Fibroblast of skin of left biceps (primary cell): ENCODE measurements at places on chromosomes 2 and 18.

DNA sequence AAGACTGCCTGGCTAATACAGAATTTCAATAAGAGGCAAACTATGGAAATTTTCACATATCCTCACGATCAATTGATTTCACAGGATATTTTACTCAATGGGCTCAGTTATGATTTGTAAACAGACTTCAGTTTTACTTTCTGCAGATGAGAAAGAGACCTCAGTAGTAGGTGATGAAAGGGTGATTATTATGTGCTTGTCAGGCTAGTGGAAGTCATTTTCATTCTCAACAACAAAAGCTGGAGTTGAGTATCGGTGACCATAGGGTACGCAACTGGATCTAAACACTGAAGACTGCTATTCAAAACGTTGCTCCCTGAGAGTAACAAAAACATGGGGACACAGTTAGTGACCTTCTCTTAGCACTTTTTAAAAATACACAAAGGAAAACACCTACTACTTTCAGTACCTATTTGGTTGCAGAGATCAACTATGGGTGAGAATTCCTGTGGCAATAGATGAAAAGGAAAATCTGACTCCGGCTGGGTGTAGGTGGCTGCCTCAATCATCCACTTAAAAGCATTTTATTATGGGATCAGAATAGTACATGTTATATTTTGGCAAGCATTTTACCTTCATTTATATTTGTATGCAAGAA, 126.2 kb upstream of the VRK2 start:
- DNase-seq: no peak

- no peak for DNase-seq
Measured at GRCh38 chr2:6401301-6401700, 464.4 kb downstream of the CMPK2 start.

GRCh38 chr18:37429791-37430190, 135.8 kb downstream of the CELF4 start:
- DNase-seq: no peak

DNA sequence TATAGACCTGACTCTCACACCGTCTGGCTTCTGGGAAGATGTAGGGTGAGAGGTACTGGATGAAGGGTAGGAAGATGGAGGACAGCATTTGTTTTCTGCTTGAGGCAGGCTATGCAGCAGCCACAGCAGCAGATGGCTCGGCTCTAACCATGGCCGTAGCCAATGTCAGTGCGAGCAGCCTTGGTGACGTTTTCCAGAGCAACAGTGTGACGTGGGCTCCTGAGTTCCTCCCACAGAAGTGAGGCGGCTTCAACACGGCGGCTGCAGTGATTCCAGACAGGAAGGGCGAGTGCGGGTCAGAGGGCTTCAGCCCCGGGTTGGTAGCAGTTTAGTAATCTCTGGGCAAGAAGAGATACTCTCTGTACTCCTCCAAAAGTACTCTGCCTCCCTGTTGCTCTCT, 133.0 kb upstream of the MYT1L start:
- DNase-seq: no peak

DNA sequence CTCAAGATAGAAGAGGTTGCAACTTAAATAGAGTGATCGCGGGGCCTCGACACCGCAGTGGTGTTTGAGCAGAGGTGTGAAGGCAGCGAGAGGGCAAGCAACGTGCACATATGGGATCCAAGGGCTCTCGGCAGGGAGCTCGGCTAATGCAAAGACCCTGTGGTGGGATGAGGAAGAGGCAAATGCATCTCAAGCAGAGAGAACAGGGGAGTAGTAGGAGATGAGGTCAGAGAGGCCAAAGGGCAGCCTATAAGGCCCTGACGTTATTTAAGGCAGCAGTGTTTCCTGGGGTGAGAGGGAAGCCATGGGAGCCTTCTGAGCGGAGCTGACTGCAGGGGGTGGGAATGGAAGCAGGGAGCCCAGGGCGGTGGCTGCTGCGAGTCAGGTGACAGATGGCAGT, 74.5 kb downstream of the MRPS9 start:
- no peak for DNase-seq

- no peak for DNase-seq
Measured at GRCh38 chr18:56541793-56542192, 96.6 kb downstream of the TXNL1 start.

- DNase-seq: no peak
Measured at GRCh38 chr2:40049781-40050180, 270.7 kb upstream of the THUMPD2 start.

DNA sequence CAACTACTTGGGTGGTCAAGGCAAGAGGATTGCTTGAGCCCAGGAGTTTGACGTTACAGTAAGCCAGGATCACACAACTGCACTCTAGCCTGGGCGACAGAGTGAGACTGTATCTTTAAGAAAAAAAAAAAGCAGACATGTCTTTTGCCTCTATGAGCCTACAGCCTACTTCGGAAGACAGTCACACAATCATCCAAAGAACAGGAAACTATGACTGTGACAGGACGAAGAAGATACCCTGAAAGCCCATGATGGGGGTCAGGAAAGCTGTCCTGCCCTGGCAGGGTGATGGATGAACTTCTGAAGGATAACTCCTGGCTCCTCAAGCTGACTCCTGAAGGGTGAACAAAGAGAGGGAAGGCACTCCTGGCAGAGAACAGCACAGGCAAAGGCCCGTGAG, 251.7 kb upstream of the SIX2 start:
- DNase-seq: no peak

DNA sequence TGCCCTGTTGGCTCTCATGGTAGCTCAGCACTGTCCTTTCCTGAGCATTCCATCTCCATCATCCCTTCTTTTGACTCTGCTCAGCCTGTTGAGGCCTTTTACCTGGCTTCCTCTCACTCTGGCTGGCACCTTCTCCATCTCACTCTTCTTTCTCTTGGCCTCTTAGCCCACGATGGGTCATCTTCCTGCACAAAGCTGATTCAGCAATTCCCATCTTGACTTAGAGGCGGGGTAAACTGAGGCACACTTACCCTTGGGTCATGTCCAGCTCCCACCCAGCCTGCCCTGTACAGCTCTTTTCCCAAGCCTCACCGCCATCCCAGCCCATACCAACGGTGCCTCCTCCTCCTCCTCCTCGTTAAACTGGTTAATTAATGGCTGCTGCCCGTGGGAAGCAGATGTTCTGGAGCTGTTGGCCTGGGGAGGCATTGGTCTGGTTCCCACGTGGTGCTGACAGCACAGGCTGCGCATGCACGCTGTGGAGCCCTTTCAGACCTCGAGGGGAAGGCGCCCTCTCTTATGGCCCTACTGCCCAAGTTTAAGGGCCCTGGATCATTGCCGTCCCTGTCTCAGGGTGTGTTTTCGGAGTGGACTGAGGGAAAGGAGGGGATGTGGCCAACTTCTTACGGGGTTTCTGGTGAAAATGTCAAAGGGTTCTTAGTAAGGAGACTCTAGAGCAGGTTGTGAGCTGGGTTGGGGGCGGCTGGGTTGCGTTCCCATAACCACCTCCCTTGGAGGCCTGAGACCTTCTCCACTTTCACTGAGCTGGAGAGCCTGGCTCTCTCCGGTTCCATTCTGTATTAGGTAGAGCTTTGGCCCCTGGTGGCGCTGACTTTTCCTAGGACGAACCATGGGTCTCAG, 10.9 kb downstream of the WNT10A start:
- DNase-seq: no peak

GRCh38 chr2:16197504-16198147, 257.3 kb downstream of the MYCN start:
- no peak for DNase-seq

GRCh38 chr2:66447677-66448076, 12.8 kb downstream of the MEIS1 start:
- DNase-seq: no peak

DNA sequence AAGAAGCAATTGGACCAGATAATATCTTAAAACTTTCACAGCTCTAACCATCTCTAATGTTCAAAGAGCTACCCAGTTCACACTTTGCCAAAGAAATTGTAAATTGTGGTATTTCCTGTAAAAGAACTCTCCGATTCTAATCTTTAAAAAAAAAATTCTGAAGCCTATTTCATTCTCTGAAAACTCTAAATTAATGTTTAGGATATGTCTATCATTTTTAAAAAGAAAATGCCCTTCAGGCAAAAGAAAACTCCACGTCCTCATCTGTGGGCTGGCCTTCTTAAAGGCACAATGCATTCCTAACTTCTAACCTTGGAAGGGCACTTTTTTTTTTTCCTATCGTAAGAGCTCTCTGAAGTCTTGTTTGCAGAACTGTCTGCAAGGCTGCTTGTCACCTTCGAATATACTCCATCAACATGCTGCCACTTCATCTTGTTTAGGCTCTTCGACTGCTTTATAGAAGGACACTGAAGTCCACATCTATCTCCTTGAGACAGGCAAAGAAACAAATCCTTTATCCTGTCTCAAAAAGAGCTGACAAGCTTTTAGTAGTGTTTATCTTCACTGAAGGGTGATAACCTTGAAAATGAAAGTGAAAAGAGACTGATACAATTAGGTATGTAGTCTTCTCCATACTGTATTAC, 124.3 kb upstream of the SLC39A10 start:
- no peak for DNase-seq

DNA sequence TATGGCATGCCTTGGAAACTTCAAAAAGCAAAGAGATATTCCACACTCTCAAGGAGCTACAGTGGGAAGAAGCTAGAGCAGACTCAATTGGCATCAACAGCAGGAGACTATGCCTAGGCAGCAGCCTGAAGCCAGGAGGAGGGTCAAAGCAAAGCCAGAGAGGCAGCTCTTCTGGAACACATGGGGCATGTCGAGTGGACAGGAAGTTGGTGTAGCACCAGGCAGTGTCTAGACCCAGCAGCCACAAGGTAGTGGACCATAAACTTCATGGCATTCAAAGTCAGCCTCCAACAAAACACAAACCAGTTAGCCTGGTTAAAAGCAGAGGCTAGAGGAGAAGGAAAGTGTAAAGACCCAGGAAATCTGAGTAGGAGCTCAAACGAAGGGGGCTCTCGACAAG, 311.2 kb upstream of the PKDCC start:
- DNase-seq: no peak

DNA sequence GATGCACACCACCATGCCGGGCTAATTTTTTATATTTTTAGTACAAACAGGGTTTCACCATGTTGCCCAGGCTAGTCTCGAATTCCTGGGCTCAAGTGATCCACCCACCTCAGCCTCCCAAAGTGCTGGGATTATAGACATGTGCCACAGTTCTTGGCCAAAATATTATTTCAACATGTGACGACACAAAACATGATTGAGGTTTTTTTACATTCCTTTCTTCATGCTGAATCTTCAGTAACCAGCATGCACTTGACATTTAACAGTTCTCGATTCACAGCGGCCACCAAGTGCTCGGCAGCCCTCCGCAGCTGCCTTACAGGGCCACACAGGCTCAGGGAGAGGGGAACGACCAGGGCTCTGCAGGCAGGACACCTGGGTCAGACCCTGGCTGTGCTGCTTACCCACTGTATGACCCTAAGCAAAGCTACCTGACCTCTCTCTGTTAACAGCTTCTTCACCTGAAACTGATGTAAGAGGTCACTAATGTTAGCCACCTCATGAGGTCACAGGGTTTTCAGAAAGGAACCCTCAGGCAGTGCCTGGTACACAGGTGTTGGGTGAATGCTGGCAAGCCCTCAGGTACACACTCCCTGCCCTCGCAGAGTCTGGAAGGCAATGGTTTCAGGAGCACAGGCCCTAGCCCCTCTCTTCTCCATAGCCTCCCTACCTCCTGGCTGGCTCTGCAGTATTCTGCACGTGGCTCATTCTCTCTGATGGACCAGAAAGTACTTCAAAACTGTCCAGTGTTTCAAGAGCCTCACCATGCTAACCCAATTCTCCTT, 25.7 kb downstream of the TUBB6 start:
- DNase-seq: peak; percentile 8

DNA sequence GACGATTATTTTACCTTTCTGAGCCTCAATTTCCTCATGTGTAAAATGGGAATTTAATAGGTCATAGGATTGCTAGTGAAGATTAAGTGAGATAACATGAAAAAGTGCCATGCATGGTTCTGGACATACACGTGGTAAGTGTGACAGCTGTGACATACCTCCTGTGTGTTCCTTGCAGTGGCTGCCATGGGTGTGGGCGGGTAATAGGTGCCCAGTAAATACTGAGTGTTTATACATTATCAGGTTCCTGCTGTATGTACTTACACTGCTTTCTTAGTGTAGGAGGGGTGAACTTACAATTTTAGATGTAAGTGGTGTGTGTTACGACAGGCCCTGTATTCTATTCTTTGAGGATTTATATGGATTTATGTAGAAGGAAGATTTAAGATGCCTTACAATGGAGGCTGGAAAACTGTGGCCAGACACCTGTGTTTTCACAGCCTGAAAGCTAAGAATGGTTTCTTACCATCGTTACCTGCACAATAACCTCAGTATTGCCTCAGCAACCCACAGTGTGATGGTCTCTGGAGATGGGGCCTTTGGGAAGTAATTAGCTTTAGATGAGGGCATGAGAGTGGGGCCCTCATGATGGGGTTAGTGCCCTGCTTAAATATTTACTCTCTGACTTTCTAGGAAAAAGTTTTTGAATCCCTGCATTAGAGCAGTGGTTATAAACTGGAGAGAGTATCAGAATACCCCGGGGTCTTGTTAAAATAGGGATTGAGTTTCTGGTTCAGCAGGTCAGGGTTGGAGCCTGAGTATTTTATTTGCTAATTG, 78.1 kb downstream of the ASAP2 start:
- DNase-seq: no peak

DNA sequence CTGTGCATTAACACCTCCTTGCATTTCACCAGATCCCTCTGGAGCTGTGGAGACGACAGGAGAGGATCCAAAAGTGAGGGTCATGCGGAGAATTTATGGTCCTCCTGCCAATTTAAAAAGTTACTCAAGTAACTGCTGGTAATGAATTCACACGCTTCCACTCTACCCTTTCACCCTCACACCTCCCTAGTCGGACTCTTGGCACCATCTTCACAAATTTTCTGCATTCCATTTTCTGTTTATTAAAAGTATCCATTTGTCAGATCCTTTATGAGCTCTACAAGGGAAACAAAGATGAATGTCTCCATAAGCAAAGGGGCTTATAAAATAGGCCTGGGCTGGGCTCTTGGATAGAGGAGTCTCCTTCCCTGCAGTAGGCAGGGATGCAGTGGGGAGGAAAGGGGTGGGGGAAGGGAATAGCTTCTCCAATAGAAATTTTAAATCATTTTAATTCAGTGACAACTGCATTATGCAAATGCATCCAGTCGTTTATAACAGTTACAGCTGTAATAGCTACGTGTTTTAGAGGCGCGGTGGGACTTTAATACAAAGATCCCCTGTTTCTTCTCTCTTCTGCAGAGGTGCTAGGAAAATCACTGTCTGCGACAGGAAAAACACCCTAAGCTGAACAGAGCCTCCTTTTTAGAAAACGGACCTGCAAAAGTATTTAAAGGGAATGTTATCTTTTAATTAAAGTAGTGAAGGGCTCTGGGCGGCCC, 132.2 kb downstream of the EPHA4 start:
- DNase-seq: no peak

DNA sequence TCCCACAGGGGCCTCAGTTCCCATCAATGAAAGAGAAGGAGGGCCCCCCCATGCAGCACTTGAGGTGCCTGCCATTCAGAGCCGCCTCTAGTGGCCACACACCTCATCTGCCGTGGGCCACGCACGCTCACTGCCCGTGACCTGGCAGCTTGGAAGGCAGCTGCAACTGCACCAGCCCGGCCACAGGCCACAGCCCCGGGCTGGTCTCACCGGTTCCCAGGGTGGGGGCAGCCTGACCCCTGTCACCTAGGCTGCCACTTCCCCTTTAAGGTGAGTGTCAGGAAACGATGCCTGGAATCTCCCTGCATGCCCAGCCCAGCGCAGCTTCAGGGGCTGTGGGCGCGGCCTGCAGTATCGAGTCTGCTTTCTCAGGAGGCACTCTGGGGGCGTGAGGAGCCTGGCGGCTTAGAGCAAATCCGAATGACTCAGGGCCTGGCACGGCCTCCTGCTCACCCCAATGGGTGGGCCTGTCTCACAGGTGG, 2.6 kb downstream of the MAB21L4 start:
- DNase-seq: no peak
